HFFc6 (cell line): ENCODE measurements at places on chromosomes 12 and 14. TPM values are rescaled to one million over a fixed set of nuclear protein-coding genes. Genes with fewer than 3 reads are reported as not detected.
A peak's percentile ranks its signal among the peaks of the same experiment; 100 is the strongest.

The SCN8A gene
- 12.7 to 15.6 TPM (median 13.9 TPM) in 3 replicates for total RNA-seq

DNA sequence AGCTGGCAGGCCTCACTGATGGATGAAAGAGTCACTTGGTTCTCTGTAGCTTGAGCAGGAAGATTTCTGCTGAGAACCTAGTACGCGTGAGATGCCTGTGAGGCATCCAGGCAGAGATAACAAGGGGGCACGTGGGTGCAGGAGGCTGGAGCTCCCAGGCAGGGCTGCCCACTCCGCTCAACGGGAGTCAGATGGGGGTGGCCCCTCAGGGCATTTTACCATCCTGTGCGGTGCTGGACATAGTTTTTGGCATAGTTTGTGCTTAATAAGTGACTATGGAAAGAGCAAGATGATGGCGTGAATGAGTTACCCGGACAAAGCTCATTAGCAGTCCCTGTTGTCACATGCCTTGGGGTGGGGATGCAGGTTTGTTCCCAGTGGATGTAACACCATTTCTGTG, 182.8 kb downstream of the TSPAN9 start:
- DNase-seq, result no peak

- DNase-seq, result no peak
Observed at GRCh38 chr14:103492156-103492925, 30.3 kb downstream of the CKB start.

DNA sequence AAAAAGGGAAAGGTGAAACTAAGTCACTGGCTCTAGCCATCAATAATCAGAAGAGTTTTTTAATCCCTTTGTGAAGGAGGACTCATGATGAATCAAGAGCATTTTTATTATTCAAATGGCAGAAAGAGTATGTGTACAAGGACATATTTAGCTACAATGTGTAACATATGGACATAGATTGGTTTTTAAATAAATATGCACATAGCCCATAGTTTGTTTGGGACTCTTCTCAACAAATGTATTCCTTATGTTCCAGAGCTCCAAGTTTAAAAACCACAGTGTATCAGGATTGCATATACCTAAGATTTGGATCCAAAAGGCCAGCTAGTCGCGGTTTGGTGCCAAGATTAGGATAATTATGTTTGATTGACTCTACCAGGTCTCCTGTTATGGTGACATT, 104.2 kb downstream of the C12orf50 start:
- no peak for DNase-seq

DNA sequence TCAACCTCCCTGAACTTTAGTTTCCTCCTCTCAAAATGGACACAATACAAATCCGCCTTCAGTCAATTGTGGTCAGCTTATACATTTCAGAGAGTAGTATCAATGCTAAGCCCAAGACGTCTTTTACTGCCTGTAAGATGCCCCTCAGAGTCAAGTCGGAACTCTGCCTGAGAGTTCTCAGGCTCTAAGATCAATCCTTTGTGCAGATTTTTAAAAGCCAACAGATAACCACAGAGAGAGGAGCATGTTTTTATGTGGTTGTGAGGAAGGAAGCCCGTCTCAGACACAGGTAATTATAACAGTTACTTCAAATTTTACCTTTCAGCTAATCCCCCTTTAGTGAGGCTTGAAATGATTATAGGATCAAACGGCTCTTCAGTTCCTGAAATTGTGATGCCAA, 91.6 kb downstream of the HELB start:
- DNase-seq, result no peak

The SERPINA4 gene
- total RNA-seq, result not detected in 3 replicates

The SLC7A7 gene
- 0.31 and 0.81 TPM in 2 replicates for total RNA-seq

- no peak for DNase-seq
Observed at GRCh38 chr12:96218989-96219678, 25.0 kb downstream of the ELK3 start.

DNA sequence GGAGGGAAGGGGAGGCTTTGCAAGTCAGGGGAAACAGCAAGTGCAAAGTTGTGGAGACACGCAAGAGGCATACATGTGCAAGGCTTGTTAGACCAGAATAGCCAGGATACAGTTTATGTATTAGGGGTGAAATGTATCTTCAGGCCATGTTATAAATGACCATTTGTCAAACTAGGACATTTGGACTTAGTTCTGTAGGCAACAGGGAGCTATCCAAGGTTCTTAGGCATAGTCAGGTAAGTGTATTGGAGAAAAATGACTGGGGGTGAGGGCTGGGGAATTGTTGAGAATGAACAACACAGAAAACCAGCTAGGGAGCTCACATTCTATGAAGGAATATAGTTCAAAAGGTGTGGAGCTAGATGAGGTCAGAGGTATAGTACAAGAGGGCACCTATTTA, 42.5 kb downstream of the TPH2 start:
- DNase-seq, result peak; percentile 8

GRCh38 chr12:58532855-58533608, 387.3 kb downstream of the LRIG3 start:
- no peak for DNase-seq

DNA sequence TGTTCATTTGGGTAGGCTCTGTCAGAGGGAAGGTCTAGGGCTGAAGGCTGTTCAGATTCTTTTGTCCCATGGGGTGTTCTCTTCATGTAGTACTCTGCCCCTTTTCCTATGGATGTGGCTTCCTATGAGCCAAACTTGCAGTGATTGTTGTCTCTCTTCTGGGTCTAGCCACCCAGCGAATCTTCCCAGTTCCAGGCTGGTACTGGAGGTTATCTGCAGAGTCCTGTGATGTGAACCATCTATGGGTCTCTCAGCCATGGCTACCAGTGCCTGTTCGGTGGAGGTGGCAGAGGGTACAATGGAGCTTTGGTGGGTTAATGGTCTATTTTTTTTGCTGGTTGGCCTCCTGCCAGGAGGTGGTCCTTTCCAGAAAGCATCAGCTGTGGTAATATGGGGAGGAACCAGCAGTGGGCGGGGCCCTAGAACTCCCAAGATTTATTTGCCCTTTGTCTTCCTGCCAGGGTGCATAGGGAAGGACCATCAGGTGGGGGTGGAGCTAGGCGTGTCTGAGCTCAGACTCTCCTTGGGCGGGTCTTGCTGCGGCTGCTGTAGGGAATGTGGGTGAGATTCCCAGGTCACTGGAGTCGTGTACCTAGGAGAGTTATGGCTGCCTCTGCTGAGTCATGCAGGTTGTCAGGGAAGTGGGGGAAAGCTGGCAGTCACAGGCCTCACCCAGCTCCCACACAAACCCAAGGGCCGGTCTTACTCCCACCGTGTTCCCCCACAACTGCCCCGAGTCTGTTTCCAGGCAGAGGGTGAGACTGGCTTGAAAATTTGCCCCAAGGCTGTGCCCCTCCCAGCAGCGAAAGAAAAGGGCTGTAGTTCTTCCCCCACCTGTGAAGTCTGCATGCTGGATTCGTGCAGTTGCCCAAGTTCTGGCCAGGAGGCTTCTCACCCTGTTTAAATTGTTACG, 17.5 kb downstream of the MTRFR start:
- DNase-seq, result no peak

DNA sequence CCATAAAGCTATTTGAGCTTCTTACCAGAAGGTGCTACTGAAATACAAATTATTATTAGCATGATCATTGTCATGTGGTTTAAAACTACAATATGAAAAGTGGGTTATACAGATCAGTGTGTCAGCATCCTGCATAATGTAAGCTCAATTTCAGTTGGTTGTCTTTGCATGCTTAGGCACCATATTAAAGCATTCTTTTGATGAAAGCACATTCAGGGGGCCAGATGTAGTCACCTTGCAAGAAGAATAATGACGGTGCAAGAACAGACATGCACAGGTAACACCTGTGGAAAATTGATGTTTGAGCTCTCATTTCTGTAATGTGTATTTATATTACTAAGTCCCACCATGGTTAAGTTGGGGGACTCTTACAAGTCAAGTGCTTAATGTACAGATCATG, 123.9 kb downstream of the PAX9 start:
- DNase-seq, result no peak

DNA sequence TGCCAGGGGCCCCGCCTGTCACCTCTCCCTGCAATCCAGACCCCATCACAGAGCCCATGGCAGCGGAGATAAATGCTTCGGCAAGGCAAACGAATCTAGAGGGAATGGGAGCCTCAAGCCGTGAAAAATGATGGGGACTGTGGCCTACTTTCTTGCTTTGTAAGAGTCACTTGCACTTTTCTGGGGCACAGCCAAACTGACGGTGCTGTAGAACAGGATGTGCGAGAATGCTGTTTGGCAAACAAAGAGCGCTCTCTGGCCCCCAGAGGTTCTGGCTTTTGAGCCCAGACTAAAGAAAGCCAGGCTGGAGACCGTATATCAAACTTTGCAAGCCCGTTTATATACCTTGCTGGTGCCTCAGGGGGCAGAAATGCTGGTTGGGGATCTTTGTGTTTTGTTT, 108.7 kb downstream of the CACNA1C start:
- DNase-seq, result no peak

The DPY19L2 gene
- total RNA-seq, result 1.4 to 2.5 TPM (median 2.1 TPM) in 3 replicates

The STXBP6 gene
- 13.8 to 18.3 TPM (median 17.2 TPM) in 3 replicates for total RNA-seq

DNA sequence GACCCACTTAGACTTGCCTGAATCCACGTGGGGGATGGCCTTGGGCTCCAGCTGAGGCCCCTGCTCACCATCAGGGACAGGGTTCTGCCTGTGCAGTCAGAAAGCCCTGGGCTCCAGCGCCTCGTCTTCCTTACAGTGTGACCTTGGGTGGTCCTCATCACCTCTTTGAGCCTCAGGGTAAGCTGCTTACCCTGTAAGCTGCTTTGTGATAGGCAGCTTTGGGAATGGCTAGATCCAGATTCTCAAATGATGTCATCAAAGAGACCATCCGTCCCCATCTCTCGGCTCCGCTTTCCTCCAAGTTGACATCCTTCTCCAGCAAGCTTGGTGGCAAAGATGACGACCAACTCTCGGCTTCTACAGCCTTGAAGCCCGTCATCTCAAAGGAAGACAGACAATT, 127.0 kb downstream of the ADCK1 start:
- DNase-seq, result no peak

The FAM161B gene
- 3.5 to 4.3 TPM (median 3.8 TPM) in 3 replicates for total RNA-seq

- no peak for DNase-seq
Observed at GRCh38 chr12:93167841-93168492, 209.8 kb upstream of the NUDT4 start.

DNA sequence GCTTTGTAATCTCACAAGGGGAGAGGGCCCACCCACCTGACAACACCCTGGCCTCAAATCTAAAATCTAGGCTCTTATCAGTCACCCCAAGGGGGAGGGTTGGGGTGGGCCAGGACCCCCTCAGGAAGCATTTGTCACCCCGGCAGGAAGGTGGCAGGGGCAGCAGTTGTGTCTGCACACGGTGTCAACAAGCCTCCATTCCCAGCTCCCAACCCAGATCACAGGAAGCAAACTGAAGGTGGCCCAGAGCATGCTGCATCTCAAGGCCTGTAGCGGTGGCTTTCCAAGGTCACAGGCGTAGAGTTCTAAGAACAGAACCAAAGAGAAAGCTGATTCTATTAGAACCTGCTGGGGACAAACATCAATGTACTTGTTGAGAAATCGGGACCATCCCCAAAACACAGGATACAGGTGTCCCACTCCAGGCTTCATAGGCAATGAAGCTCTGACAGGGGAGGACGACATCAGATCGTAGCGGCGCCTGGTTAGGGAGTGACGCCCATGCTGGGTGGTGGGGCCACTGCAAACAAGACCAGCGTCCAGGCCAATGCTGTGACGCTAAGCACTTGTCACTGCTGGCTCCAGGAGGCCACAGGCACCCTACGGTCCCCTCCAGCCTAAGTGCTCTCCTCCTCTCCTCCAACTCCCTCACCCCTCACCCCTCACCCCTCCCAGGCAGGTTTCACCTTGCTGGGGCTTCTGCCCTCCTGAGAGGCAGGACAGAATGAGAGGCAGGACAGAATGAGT, 52.9 kb downstream of the CCDC88C start:
- no peak for DNase-seq

GRCh38 chr12:52650520-52651081, 1.4 kb downstream of the KRT2 start:
- DNase-seq, result no peak
